ENCODE measurements at places on chromosomes 4 and X.

- DNase-seq, result no peak
Observed at GRCh38 chr4:67615119-67615518, 56.6 kb downstream of the STAP1 start.

DNA sequence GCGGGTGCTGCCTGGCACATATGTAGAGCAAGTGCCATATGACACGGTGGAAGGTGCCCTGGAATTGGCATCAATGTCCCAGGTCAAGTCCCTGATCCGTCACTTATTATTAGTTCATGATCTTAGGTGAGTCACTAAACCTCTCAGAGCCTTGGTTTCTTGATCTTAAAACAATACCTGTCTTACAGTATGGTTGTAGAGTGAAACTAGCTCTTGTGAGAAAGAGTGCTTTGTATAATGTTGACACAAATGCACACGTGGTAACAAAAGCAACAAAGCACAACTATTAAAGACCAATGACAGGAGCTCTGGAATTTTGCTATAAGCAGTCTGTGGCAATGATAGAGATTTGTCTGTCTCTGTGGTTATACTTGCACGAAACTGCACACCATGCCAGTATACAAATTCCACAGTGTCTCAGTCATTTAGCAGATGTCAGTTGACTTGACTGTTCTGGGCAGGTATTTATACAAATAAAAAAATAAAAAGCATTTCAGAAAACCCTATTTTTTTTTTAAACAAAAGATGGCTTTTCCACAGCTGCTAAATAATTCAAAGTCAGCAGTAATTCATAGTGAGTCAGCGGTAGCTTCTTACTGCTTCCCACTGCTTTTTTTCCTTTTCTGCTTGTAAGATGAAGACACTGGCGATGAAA lies 19.7 kb upstream of the ACSL1 start:
- no peak for DNase-seq

- no peak for DNase-seq
Observed at GRCh38 chrX:6980981-6981380, 166.5 kb upstream of the STS start.

GRCh38 chr4:143347484-143348111 lies 10.9 kb downstream of the GAB1 start:
- DNase-seq, result no peak

- DNase-seq, result no peak
Observed at GRCh38 chrX:109856974-109857373, 123.9 kb upstream of the ACSL4 start.

DNA sequence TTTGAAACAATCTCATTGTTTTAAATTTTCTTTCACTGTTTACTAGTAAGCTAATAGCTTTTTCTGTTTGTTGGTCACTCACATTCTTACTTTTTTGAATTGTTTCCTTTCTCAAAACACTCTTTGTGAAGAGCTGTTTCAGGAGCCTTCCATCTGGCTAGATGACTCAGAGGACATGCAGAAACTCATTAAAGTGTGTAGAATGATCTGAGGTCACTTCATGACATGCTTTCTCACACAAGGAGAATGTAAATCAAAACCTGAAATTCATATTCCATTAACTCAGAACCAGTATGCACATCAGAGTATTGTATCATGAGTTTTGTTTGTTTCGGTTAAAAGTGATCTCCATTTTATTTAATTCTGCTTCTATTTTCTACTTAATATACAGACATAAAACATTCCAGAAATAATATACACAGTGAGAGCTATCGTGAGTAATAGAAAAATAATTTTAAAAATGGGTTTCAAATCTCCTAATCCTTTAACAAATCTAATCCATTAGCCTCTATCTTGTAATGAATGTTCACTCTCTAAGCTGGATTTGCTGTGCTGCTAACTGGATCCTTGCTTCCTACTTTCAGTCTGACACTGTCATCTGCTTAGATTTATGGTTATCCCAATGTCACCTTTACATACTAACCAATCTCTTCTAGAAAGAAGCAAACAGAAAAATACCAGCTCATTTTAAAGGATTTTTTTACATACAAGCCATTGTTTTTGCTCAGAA lies 449.6 kb downstream of the FSTL5 start:
- no peak for DNase-seq

GRCh38 chrX:134603806-134604700 lies 54.2 kb downstream of the PLAC1 start:
- DNase-seq, result no peak

DNA sequence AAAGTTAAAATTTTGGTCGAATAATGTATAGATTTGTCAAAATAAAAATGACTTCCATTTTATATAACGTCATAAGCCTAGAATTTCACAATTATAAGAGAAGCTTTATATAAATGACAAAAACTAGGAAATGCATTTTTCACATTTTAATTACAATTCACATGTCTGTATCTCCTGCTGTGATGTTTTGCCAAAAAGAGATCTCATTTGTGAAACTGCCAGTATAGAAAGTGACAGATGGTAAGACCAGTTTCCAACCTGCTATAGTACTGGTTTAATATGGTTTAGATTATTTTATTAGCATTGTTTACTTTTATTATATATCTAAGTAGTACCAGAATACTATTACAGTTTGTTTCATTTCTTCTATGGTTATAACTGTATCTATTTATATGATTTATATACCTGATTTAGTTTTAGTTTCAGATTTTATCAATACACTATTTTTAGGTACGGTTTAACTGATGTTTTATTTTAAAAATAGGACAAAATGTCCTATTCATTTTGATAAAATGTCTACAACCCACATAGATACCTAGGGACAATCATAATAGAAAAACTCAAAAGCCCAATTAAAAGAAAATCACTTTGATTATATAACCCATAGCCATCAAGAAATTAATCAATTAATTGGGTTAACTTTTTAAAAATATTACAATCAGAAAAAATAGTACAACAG lies 5.4 kb upstream of the CCSER1 start:
- DNase-seq, result no peak

DNA sequence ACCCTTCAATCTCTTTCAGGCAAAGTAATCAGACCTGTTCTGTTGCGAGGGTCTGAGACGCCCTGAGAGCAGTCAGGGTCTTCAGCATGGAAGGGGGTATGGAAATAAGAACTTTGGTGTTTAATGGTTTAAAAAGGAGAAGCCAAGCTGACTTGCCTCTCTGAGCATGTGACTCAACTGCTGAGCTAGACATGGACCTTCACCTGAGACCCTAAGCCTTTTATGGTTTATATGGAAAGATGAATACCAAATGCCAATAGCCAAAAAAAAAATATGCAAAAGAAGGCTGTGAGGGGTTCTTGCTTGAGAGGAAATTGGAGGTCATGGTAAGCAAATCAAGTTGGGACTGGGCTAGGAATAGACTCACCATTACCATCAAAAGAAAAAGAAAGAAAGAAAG lies 30.6 kb downstream of the CHRNA9 start:
- DNase-seq, result no peak

GRCh38 chr4:1082215-1083182 lies 30.9 kb downstream of the RNF212 start:
- no peak for DNase-seq

- DNase-seq, result no peak
Observed at GRCh38 chr4:174047363-174047762, 236.1 kb downstream of the FBXO8 start.

- no peak for DNase-seq
Observed at GRCh38 chr4:54060116-54060515, 4.3 kb downstream of the CHIC2 start.

- DNase-seq, result no peak
Observed at GRCh38 chr4:118939169-118939783, 50.6 kb downstream of the SYNPO2 start.

DNA sequence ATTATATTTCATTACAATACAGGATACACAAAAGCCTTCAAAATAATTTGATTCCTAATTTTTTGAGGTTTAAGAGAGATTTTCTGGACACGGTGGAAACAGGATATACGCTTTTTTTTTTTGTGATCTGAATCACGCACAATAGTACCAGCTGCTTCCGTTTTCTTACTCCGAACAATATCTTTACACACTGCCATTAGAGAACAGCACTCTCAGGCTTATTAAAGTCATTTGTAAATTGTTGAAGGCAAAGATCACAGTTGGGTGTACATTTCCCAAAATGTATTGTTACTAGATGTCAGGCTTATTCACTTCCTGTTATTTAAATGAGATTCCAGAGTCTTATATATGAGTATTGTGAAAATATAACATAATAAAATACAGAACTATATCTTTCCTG lies 71.5 kb downstream of the TMEM47 start:
- DNase-seq, result no peak

All from NCI-H1930 (cell line).